ENCODE measurements at places on chromosomes 6 and 20.

DNA sequence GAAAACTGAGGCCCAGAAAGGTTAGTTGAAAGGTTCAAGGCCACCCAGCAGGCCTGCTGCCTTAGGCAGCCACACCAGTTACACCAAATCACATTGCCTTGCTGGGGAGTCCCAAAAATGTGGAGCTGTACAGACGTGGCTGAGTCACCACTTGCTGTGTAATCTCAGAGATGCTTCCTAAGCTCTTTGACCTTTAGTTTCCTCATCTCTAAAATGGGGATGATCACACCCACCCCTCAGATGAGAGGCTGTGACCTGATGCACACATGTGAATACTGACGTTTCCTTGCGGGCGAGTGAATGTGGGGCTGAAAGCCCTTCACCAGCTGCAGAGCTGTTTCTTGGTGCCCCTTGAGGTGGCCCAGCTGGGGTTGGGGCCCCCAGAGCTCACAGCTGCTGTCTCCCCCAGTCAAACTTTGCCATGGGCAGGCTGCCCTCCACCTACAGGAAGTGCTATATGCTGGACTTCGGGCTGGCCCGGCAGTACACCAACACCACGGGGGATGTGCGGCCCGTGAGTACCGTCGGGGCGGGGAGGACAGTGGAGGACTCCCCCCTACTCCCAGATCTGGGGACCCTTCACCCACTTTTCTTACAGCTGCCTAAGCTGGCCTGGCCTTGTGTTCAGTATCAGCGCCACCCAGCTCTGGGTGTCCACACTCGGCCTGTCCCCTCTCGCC, 11.0 kb downstream of the TTBK1 start:
- DNase-seq: no peak

- DNase-seq: no peak
Measured at GRCh38 chr6:116616737-116617053, 416 bp downstream of the RSPH4A start.

GRCh38 chr6:109174916-109175315, 79.6 kb downstream of the CEP57L1 start:
- DNase-seq: no peak

GRCh38 chr6:75931011-75931680, 141.3 kb downstream of the IMPG1 start:
- no peak for DNase-seq

DNA sequence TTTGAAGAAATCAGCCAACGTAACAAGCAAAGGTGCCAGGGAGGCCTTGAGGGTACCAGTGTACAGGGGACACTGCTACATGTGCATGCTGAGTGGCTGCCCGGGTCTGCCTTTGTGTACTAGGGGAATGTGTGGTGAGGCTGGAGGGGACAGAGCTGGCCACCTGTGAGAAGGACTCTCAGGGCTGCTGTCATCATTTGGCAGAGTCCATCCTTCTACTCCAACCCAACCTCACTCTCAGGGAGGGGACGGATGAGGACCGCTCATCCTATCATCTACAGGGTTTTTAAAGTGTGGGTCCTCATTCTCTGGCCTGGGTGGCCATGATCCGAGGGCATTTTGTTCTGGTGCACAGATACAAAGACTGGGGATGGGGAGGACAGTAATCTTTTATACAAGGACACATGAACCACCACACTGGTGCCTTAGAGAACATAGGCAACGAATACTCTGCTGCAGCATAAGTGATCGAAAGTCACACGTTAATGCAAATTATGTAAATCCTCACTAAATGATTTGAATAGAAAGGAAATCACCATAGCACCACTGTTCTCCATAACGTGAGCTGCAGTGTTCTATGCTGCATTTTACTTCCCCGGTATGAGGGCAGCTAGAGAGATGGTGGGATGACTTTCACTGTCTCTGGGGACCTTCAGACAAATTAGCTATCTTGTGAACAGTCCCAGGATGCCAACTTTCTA, 181.4 kb downstream of the GMPR start:
- no peak for DNase-seq

DNA sequence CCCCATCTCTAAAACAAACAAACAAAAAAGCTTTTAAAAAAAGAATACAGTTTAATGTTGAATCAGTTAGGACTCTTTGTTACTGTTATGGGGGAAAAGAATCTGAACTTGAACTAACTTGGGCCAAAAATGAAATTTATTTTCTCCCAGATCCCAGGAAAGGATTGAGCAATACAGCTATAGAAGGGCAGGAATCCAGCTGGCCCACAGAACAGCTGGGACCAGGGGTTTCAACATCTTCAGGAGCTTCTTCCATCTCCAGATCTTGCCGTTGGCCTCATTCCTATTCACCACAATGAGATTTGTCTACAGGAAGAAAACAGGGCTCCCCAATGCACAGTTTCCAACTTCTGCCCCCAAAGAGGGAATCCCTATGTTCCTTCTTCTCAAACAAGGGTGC, 43.2 kb upstream of the AKAP12 start:
- no peak for DNase-seq

DNA sequence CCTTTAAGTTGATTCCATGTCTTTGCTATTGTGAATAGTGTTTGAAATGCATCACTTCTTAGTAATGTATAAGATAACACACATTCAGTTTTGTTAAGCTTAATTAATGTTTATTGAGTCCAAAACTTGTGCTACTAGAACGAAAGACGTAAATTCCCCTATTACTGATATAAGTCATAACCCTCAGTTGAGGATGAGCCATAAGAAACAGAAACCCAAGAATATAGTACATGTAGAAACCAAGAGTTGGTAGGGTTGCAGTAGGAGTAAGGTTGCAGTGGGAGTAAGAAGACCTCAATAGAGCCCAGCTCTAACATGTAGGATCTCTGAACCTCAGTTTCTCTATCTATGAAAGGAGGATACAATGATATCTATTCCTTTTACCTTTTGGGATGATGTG, 19.3 kb downstream of the CITED2 start:
- DNase-seq: no peak

DNA sequence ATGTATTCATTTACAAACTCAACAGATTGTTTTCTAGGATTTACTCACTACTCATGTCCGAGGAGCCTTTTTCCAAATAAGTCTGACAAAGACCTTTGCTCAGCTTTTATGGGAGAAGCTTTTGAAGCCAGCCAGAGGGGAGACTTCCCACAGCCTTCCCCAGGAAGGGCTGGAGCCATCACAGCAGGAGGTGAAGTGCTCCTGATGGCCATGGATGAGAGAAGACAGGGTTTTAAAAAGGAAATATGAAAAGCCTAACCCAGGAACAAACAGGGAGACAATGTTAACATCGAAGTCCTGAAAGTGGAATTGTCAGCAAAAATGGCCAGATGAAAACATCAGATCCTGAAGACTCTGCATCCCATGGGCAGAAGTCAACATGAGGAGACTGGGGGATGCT, 11.6 kb upstream of the TAGAP start:
- no peak for DNase-seq

DNA sequence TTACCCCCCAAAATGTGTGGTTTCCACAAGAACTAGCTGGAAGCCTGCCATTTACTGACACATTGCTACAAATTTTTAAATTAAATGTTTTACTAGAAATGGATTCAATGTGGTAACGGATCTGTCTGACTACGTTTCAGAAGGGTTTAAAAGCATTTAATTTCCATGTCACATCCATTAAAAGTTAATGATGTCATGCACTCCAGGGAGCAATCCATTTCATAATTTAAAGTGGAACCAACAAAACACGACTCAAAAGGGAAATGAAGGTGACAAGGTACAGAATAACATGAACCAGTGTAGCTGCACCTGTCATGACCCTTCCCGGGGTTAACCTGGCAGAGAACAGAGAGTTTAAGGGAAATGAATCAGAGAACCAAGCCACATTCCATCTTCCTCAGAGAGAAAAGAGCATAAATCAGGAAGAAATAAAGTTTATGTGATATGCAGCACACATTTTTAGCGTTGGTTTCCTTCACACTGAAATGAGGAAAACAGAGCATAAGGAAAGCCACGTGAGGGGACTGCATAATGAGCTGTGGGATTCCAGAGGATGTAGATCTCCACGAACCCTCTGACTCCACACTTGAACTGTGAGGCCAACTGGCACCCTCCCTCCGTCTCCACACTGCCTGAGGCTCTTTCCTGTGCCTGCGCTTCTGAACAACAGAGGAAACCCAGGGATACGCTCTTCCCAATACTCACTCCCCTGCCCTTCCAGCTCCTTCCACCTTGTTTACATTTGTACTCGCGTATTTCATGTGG, 170.3 kb upstream of the AHI1 start:
- no peak for DNase-seq

- no peak for DNase-seq
Measured at GRCh38 chr6:49898904-49899566, 32.7 kb upstream of the CRISP1 start.

GRCh38 chr20:63860325-63861051, 810 bp upstream of the ABHD16B start:
- DNase-seq: no peak

GRCh38 chr20:56552911-56553629, 20.0 kb downstream of the FAM209B start:
- no peak for DNase-seq

GRCh38 chr20:43949741-43950618, 35.3 kb downstream of the TOX2 start:
- no peak for DNase-seq

GRCh38 chr20:21265261-21266190, 37.6 kb upstream of the XRN2 start:
- peak; percentile 27 for DNase-seq

- DNase-seq: no peak
Measured at GRCh38 chr20:41064377-41064776, 35.8 kb downstream of the TOP1 start.

DNA sequence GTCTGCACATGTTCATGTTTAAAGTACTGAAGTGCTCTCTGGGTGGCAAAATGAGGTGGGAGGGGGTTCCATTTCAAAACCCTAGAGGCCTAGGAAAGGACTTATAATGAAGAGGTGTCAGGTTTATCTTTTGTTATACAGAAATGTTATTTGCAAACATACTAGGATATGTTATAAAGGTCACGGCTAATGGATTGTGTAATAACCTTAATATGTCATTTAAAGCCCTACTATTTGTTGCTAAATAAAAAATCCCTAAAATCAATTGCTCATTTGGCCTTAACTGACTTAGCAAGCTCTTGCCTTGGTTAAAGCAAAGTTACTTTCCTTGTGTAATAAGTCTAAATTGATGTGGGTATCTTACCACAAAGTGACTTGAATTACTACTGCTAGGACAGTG, 8.8 kb downstream of the NKX2-4 start:
- no peak for DNase-seq

- no peak for DNase-seq
Measured at GRCh38 chr6:16669227-16669626, 92.0 kb downstream of the ATXN1 start.

- no peak for DNase-seq
Measured at GRCh38 chr6:97437087-97437486, 154.1 kb upstream of the MMS22L start.

- peak; percentile 25 for DNase-seq
Measured at GRCh38 chr6:108622641-108623298, 62.1 kb downstream of the FOXO3 start.

GRCh38 chr6:1613346-1613687, 3.6 kb downstream of the FOXC1 start:
- DNase-seq: no peak

DNA sequence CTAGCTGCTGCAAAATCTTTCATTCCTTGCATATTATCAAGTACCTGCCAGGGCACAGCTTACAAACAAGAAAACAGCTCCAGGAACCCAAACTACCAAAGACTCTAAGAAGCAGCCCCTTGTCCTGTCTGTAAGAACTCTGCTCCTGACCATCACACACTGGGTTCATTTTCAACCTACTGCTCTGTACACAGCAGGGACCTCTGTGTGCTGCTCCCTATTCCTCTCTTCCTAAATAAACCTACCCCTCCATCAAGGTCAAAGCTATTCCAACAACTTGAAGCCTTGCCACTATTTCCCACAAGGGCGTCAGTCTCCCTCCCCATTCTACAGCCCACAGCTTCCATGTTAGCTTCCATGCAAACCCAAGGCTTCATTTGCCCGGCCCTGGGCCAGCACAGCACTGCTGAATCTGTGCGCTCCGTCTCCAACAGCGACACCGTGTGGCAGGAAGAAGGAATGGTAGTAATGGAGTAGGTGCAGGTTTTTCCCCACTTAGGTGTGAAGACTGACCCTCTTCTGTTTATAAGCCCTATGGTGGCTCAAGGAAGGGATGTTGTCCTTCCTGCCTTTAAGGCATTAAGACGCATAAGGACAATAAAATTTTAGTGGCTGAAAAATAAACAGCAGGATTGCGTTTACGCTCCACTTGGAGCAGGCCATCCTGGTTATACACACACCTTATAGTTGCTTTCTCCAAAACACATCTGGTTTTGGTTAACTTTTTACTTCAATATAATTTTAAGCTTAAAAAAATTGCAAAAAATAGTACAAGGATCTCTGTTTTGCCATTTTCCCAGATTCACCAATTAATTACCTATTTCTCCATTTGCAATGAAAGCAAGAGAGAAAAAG, 115.2 kb upstream of the NXT1 start:
- DNase-seq: peak; percentile 52

- no peak for DNase-seq
Measured at GRCh38 chr6:147821295-147821897, 312.9 kb downstream of the SAMD5 start.

GRCh38 chr6:136216503-136217401, 33.4 kb downstream of the MTFR2 start:
- no peak for DNase-seq

DNA sequence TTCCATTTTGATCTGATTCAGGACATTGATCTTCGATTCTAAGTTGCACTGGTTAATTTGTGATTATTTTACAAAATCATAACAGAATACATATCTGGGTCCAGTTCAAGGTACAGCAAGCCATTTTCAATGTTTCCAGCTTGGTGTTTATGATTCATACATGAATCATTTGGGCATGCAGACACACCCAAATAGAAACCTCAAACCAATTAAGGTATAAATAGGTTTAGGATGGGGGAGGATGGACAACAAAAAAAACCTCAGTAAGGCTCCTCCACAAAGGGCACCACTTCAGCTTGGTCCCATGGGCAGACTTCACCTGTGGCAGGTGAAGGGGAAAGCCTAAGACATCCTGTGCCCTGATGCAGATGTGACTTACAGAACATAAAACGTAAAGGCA, 192.7 kb downstream of the KHDC1L start:
- DNase-seq: no peak

- DNase-seq: no peak
Measured at GRCh38 chr6:5484692-5485091, 223.4 kb downstream of the FARS2 start.

GRCh38 chr6:116651916-116652315, 16.6 kb downstream of the ZUP1 start:
- no peak for DNase-seq

GRCh38 chr6:138605958-138606357, 106.7 kb upstream of the NHSL1 start:
- DNase-seq: no peak

- no peak for DNase-seq
Measured at GRCh38 chr20:1932971-1933370, 37.8 kb downstream of the SIRPA start.
